ENCODE measurements at places on chromosomes 1 and 21.

- DNase-seq, result no peak
Observed at GRCh38 chr1:241521718-241522117, 2.2 kb upstream of the FH start.

DNA sequence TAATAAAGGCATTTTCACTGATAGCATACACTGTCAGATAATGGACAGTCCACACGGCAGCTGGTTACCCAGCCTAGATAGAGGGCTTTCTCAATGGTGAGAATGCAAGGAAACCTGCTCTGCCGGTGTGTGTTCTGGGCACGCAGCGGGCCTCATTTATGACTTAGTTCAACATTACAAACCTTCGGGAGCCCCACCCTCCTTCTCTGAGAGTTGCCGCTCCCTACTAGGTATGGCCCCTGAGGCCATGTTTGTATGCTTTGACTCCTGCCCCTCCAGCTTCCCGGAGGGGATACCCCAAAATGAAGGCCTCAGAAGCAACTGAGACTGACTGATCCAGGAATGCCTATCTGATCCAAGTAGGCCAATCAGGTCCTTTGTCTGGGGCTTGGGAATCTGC lies 17.2 kb upstream of the FABP3 start:
- DNase-seq, result no peak

DNA sequence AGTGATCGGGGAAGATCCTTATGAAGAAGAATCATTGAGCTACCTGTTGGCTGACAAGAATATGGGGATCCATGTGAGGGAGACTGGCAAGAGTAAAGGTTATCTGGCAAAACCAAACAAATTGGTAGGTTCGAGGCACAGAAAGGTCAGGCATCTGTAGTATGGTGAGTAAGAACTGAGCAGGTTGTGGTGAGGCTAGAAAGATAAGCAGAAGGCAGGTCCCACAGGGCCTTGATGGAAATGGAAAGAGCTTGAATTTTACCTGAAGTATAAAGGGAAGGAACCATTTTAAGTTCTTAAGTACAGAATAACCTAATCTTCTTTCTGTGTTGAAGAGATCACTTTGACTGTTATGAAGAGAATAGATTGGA lies 11.1 kb downstream of the PTPRC start:
- DNase-seq, result no peak

DNA sequence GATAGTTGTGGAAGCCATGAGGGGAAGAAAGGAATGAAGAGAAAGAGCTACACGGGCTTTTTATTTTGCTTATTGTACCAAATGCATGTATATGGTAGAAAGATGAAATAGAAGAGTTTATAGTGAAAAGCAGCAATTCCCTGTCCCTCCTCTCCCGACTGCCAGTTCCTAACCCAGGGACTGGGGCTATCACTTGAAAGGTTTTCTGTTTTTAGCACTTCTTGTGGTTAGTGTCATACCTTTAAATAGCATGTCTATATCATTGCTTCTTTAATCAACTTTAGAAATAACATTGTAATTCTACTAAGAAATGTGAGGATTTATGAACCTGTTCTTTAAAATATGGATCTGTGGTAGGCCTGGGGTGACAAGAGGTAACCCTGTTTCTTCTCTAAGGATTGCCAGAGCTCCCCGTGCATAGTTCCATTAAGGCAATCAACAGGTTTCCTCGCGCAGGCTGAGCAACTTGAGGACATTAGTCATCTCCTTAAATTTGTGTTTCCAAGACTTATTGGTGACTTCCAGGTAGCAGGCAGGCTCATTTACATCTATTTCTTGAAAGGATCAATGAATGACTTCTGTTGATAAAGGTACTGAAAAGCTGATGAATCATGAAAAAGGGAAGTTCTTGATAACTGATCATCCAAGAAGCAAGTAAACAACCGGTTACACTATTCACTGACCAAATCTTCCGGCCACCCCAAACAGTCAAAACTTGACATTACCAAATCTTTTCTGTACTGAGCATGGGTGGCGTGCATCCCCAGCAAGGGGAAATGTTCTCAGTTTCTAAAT lies 37.8 kb upstream of the S1PR1 start:
- no peak for DNase-seq

DNA sequence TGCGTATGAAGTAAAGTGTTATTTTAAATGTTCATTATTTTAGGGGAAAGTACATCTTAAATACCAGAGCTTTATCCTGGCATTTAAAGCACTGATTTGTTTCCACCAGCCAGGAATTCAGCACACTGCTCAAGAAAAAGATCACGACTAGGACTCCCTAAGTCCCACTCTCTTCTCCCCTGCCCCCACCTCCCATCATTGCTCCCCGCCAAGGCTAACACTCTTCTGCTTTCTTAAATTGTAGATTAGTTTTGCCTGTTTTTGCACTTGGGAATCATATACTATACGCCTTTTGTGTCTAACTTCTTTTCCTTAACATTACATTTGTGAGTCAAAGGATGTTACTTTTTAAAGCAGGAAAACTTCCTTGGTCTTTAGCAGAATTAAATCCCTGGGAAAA lies 37.5 kb upstream of the C1orf105 start:
- DNase-seq, result no peak

Measured in activated CD8-positive, alpha-beta memory T cell treated with anti-CD3 and anti-CD28 coated beads for 4 hours (primary cell).